Stimulated activated CD4-positive, alpha-beta T cell treated with anti-CD3 and anti-CD28 coated beads, Interleukin-1b, Interleukin-23, amount 100 ng/mL, for 48 hours (primary cell): ENCODE measurements at places on chromosomes 12 and 14.

DNA sequence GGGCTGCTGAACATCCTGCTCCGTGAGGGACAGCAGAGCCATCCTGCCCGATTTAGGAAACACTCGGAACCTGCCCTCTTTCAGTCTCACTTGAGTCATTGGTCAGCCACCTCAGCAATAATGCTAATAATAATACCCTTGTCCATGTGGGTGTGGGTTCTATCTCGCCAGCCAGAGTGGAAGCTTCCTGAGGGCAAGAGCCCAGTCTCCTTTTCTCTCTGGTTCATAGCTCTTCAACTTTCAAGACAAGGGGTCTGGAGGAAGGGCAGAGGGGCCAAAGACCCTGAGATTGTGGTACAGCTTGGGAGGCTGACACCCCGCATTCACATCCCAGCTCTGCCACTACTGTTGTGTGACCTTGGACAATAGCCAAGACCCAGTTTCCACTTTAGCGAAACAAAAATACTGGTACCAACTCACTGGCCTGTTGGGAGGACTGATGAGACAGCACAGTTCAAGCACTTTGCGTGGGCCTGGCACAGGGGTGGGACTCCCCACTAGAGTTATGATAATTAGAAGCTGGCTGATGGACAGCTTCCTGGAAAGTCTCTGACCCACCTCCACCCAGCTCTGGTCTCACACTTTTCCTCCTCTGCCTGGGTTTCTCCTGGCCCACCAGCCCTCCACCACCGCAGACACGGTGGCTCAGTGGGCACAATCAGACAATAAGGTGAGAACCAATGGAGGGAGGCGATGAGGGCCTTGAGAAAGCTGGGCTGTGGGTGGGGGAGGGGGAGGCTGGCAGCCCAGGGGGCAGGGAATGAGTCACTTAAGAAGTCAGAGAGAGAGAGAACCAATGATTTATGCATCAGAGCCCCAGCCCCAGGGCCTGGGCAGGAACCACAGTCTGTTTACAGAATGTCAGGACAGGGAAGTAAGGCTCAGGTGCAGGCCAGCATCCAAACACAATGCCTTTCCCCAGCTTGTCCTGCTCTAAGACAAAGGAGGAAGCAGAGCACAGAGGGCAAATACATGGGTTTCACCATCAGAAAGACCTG lies 9.6 kb downstream of the FAIM2 start:
- DNase-seq: no peak

- DNase-seq: peak; percentile 65
Measured at GRCh38 chr12:8544295-8544694, 3.6 kb upstream of the CLEC4E start.

- DNase-seq: no peak
Measured at GRCh38 chr12:94699801-94700200, 49.4 kb upstream of the TMCC3 start.

- DNase-seq: no peak
Measured at GRCh38 chr12:128871516-128871892, 18.2 kb downstream of the GLT1D1 start.

DNA sequence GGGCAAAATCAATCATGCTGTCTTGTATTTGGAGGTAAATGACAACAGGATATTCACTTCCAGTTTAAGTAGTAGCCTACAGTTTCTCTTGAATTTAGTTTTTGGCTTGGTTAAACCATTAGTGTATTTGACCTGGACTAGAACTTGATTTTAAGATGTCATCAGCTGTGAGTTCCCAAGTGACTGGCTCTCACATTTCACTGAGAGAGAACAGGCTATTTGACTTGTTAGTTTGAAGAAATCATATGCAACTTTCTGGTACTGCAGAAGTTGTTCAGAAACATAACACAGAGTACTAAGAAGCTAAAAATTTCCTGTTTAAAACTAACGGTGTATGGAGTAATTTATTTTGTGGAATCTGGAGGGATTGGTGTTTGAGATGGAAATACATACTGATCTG lies 22.3 kb downstream of the MNAT1 start:
- no peak for DNase-seq

DNA sequence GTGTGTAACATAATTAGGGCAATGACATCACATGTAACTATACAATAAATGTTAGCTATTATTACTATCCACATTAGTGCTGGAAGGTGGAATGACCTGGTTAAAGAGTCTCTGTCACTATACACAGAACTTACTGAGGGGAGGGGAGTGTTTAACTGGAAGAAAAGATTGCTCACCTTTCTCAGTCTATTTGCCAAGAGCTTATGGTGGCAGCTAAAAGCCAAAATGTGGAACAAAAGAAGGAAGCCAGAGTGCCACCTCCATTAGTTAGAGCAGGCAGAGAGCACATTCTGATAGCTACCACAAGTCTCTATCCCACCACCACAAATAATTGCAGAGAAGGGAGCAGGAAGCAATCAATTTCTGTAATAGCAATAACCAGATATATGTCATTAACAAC lies 124.4 kb downstream of the MED13L start:
- no peak for DNase-seq

DNA sequence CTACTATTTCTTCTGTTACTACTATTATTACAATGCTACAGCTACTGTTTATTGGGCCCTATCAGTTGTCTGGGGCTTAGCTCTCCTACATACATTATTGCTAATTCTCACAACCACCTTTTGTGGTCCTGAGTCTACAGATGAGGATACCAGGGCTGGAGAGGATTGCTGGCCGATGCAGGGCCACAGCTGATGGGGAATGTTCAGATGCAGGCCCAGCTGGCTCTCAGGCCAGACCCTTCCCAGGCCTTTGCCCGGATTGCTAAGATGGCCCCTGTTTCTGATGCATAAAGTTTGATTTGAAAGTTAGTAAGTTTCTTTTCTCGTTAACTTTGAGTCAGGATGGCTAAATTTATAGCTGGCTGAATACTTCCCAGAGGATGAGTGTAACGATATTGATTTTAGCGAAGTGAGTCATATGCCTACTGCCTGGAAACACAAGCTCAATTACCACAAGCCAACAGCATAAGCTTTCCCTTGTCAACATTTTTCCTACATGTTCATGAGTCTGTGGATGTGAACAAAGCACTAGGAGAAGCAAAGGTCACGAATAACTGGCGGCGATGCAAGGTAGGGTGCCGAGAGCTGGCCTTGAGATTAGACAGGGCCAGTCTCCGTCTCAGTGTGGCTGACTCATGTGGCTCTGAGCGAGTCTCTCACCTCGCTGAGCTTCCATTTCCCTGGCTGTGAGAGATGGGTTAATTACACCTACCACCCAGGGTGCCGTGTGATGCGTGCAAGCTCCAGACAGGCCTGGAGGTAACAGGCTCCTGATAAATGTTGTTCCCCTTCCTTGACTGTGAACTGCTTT lies 111.0 kb downstream of the BEGAIN start:
- DNase-seq: no peak

DNA sequence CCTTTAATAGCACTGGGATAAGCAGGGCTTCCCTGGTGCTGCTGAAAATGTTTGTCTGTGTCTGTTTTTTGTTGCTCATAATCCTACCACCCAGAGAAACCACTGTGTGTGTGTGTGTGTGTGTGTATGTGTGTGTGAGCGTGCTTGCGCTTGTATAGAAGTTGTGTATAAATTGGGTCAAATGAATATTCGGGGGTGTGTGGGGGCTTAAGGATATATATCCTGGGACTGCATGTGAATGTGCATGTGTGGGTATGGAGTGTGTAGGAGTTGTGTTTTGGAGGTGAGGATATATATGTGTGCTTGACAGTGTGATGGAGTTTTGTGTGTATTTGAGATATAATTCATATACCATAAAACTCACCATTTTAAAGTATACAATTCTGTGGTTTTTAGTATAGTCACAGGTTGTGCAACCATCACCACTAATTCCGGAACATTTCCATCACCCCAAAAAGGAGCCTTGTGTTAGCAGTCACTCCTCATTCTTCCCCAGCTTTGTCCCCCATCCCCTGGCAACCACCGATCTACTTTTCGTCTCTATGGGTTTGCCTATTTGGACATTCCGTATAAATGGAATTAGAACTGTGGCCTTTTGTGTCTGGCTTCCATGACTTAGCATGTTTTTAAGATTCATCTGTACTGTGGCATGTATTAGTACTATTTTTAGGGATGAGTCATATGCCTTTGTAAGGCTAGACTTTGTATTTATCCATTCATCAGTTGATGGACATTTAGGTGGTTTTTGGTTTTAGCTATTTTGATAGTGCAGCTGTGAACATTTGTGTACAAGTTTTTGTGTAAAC lies 25.6 kb downstream of the TCTN1 start:
- no peak for DNase-seq

GRCh38 chr14:29671034-29671433 lies 256.6 kb downstream of the PRKD1 start:
- DNase-seq: no peak

DNA sequence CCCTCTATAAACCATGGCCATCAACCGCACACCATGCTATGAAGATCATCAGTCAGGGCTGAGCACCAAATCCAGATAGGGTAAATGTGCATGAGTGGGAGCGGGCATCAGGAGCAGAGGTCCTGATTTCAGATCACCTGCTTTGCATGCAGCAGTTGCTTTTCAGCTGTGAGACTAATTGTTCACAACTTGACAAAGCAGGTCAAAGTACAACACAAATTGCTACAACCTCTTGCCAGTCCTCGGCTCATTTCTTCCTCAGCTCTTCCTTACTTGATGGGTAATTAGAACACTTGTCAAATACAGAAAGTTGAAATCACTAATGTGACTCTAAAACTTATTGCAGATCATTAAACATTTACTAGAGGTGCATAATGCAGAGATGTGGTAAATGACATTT lies 171.6 kb downstream of the PPM1H start:
- no peak for DNase-seq

- no peak for DNase-seq
Measured at GRCh38 chr12:5294274-5295070, 137.4 kb upstream of the NTF3 start.

DNA sequence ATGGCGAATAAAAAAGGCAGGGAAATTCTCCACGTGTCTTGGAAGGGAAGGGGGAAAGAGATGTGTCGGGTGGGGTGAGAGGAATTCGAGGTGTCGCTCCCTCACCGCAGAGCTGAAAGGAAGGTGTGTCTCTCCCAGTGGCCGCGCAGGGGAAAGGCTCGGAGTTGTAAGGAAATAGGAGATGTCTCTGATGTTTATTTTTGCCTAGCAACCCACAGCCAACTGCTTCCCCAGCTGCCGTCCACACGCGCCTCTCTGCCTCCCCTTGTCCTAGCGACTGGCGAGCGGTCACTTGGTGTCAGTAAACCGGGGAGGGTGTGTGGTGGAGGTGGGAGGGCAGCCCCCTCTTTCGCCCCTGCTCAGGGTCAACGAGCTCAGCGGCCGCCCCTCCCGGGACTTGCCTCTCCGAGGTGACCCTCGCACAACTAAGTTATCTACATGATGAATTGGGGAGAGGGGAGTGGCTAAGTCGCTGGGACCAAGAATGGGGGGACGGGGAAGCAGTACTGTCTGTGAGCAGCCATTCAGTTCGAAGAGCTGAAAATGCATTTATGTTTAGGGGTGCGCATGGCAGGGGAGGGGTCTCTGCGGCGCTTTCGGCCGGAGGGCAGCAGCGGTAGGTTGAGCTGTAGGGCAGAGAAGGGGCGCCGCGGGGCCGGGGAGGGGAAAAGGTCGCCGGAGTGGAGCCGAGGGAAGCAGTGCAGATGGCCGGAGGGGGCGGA lies 585 bp upstream of the DYRK2 start:
- peak; percentile 35 for DNase-seq

- DNase-seq: no peak
Measured at GRCh38 chr14:23660290-23661226, 24.4 kb downstream of the DHRS2 start.

DNA sequence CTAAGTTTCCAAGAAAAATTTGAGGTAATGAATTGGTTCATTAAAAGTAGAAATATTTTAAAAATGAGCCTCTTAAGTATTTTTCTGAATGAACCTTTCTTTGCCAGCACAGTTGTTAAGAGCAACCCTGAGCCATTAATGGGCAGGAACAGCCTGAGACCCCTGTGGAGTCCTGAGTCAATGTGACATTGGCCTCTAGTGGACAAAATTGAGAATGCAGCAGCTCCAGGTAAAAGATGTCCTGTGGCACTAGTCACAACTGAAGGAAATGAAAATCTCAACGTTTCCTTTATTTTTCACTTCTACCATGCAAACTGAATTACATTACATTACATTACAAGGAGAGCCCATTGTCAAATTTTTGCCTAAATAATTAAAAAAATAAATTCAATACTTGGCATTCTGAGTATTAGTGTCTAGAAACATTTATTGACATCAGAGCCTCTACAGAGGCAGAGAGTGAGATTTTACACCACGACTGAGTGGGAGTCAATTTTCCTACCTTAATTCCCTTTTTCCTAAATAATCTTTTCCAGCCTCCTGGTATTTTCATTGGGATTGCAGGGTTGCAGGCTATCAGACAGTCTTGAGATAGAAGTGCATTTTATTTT lies 135.7 kb downstream of the PPM1H start:
- peak; percentile 32 for DNase-seq

DNA sequence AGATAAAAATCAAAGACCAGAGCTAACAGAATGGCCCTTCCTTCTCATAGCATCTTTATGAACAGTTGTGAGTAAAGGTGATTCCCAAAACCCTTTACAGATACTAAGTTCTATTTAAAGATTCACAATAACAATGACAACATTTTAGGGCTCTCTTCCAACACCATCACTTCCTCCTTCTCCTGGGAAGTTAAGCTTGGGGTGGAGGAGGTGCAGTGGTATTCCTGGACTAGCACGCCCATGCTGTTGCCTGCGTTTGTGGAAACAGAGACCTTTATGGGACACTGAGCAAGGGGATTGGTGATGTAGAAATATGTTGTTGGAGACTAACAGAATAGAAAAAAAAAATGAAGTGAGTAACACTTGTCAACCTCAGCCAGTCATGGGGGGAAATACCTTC lies 22.5 kb downstream of the SYNE2 start:
- no peak for DNase-seq

DNA sequence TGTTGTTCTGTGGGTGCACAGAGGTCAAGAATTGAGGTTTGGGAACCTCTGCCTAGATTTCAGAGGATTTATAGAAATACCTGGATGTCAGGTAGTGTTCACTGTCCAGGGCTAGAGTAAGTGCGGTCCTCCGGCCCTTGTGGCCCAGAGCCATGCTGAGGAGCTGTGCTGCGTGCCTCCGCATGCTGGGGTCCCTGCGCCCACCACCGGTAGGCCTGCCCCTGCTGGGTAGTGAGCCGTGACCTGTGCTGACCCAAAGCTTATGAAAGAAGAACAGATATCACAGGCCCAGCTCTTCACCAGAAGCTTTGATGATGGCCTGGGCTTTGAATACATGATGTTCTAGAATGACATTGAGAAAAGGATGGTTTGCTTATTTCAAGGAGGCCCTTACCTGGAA lies 37.8 kb upstream of the CMAS start:
- DNase-seq: no peak

GRCh38 chr12:85698937-85699336 lies 137.3 kb downstream of the RASSF9 start:
- no peak for DNase-seq

GRCh38 chr14:81324011-81324410 lies 76.1 kb downstream of the STON2 start:
- DNase-seq: no peak
